ENCODE measurements at places on chromosomes 5 and 9.

DNA sequence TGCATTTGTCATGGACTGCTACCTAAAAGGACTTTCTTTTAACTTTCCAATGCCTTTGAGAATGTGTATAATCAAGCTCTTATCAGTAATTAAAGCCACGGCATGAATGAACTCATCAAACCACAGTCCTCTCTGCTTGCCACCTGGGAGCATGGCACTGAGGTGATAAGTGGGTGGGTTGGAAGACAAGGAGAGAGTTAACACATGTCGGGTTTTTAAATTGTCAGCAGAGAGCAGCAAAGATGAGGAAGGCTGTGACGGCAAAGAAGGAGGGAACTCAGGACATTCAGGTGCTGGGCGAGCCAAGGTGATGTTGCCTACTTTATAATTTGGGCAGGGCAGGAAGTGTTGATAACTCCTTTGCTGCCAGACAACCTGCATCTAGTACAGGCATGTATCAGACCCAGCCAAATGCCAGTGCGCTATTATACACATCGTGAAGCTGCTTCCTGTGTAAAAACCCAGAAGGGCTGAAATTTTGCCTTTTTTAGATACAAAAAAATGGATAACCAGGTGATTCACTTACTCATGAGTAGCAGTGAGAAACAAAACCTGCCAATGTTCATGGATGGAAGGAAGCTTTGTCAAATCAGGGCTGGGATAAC, 269.1 kb downstream of the KIF4B start:
- no peak for DNase-seq

DNA sequence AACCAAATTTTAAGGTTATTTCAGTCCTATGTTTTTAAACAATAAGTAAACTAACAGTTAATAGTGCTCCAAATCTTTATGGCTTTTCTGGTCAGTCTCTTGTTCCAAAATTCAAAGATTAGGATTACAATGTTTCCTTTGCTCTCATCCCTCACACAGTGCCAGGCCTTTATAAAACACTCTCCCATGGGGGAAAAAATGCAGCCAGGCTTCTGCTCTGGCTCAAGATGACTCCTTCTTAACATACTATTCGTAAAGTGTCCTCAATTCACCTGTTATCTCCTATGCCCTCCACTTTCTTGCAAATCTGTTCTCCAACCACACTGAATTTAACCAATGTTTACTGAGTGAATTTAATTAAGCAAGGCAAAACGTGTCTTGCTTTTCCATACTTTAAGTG, 1.4 kb downstream of the CEP120 start:
- DNase-seq, result no peak

DNA sequence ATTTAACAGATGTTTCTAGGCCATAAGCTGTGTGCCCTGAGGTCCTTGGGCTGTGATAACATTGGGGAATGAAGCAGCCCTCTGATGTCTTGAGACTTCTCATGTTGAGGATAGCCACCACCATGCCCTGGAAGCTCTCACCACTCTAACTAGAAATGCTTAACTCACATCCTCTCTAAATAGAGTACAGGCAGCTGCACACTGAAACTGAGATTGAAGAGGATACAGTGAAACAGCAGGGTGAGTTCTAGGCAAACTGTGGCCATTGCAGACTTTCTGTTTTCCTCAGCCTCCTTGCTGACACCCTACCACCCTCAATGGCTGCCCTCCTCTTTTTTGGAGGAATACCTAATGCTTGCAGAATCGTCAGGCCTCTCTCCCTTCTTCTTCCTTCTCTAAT, 22.4 kb downstream of the UTP15 start:
- no peak for DNase-seq

- no peak for DNase-seq
Observed at GRCh38 chr5:10825897-10826644, 65.0 kb upstream of the DAP start.

GRCh38 chr9:137749511-137749910, 128.1 kb upstream of the CACNA1B start:
- DNase-seq, result no peak

GRCh38 chr9:106947106-106947900, 84.3 kb downstream of the ZNF462 start:
- no peak for DNase-seq

DNA sequence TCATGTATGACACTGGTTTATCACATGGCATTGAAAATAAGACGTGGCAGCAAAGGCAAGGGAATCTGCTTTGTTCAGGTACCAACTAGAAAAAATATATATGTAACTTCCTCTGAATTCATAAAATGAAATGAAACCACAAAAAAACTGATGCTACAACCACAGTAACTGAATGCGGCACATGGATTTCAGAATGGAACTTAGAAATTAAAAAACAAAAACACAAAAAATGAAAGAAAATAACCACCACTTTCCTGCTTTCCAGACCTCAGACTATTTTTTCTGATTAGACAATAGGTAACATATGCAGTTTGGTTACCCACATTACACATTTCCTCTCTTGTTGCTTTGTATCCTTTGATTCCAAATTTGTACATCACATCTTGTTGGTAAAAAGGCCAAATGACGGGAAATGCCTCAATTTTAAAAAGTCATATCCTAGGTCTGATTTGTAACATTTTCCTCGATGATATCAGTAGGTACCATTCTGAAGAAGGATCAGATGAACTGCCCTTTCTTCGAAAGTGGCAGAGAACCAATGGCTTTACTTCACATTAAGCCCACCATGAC, 18.1 kb upstream of the PDCL start:
- DNase-seq, result no peak

DNA sequence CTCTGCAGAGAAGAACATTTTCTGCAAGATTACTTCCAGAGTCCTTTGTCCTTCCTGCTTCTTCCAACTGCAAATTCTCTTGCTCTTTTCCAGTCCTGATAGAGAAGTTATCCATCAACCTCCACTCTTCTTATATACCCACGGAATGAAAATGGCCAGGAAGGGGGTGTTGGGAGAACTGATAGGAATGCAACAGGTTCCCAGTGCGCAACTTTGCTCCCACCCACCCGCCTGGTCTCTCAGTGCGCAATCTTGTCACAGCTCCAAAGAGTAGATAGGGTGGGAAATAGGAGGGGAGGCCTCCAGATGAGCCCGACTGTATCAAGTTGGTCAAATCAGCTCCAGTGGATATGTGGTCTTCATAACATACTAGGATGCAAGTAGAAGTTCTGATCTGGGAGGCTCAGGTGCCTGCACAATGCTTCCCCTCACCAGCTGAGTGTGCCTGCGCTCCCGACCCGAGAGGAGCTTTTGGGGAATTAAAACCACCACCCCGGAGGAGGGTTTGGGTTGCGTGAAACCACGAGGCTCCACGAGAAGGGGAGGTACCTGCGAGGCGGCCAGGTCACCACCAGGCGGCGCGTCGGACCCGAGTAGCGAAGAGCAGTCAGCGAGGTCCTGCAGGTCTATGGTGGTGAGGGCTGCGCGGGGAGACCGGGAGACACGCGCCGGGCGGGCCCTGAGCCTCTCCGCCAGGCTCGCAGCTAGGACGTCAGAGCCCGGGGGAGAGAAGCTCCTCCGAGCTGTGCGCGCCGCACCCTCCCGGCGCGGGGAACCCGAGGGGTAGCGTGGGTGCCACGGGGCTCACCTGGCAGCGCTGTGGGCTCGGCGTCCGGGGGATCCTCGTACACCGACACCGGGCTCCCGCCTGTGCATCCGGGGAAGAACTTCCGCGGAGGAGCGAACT, 835 bp downstream of the MCIDAS start:
- DNase-seq, result no peak

DNA sequence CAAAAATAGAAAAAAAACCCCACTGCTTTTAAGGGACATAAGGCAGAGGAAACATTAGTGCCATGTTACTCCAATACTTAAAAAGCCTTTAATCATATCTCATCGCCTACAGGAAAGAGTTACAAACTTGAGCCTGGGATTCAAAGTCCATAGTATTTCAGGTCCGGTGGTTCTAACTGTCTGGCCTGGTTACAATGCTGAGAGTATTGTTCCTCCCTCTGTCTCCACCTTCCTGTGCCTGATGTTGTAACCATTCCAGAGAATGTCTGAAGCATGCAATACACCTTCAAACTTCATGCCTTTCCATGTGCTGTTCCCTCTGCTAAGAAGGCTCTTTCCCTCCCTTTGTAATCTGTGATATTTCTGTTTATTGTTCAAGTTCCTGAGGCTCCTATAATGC, 41.6 kb upstream of the SLC36A2 start:
- DNase-seq, result no peak

GRCh38 chr5:125331987-125332598, 585.7 kb upstream of the ZNF608 start:
- no peak for DNase-seq

GRCh38 chr5:50856401-50857119, 190.1 kb downstream of the PARP8 start:
- DNase-seq, result no peak

DNA sequence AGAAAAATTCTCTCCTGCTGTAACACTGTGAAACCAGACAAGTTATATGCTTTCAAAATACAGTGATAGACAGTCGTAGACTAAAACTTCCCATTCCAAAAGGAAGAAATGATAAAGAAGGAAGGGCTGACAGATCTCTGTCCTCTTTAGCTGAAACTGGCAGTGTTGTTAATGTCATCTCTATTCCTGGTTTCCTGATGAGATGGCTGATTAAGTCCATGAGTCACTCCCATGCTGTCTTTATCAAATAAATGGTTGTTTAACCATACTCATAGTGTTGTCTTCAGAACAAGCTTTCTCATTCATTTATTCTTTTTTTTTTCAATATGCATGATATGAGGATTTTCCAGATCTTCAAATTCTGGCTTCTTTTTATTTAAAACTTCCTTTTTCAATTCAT, 952.2 kb upstream of the WWC1 start:
- no peak for DNase-seq

- DNase-seq, result no peak
Observed at GRCh38 chr9:113999256-114000062, 78.6 kb downstream of the AMBP start.

DNA sequence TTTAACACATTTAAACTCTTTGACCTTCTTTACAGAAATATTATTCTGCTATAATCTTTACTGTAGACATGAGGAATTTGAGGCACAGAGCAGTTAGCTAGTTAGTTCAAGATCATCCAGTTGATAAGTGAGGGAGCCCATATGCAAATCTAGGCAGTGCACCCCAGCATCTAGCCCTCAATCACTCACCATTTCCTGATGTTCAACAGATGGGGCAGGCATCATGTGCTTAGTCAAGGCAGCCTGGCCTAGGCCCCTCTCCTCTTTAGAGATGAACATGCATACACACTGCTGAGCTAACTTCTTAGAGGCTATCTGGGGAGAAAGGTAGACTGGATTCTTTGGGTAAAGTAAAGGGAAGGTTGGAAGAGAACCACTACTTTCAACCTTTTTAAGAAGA, 206.8 kb upstream of the SLC24A2 start:
- DNase-seq, result no peak

GRCh38 chr9:90331826-90332575, 310.6 kb downstream of the DIRAS2 start:
- no peak for DNase-seq

DNA sequence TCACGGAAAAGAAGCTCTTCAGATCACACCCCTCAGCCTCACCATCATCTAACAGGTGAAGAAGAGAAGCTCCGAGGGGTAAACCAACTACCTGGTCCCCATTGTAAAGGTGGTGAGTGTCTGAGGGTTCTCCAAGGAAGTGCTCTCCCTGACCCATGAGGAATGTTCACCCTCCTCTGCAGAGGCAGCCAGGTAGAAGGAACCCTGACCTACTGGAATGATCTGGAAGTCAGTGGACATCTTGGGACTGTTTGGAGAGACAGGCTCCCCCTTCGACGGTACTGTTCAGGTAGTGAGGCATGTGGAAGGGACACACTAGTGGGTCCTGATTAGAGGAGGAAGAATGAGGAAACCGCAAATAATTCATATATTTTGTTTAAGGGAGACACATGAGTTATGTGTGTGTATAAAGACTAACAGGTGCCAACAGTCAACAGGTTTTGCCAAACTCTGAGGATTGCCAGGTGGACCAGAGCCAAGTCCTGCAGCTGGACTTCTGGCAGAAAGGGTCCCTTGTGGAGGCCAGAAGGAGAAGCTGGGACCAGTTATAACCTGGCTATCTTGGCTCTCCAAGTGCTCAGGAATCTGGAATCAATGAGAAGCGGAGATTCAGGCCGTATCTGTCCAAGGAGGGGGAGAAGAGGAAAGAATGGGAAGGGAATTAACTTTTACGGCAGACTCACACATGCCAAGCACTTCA, 3.0 kb upstream of the ZBTB34 start:
- DNase-seq, result no peak

- no peak for DNase-seq
Observed at GRCh38 chr9:93821307-93821703, 133.8 kb downstream of the BARX1 start.

- no peak for DNase-seq
Observed at GRCh38 chr9:127644146-127644827, 32.2 kb downstream of the STXBP1 start.

- no peak for DNase-seq
Observed at GRCh38 chr9:112939418-112939817, 48.7 kb upstream of the SLC46A2 start.

DNA sequence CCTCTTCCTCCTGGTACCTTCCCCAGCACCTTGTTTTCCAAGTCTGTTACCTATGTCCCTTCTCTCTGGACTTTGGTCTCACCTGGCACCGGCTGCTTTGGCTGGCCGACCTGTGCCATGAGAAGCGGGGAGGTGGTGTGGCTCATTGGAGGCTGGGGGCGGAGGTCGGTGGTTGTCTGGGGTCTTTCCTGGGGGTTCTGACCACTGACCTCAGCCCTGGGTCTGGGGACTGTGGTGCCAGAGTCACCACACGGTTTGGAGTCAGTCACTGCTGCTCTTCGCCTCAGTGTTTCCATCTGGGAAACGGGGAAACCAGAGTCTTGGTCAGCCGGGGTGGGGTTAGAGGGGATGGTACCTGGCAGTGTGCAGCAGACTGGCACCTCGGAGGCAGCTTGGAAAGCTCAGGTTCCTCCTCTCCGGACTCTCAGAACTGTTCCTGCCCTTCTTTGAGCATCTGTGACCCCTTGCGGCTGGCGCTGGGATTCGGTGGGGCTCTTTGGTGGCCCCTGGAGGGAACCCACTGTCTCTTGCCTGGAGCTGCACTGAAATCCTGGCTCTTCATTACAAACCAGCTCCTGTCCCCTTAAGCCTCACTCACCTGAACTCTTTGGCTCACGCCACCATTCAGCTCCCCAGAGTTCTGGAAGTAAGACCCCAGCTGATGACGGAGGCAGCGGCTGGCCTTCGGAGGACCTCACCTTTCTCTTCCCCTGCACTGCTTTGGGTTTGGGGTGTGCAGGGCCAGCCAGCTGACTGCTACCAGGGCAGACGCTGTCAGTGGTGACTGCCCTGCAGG, 4.1 kb upstream of the RXRA start:
- DNase-seq, result no peak

DNA sequence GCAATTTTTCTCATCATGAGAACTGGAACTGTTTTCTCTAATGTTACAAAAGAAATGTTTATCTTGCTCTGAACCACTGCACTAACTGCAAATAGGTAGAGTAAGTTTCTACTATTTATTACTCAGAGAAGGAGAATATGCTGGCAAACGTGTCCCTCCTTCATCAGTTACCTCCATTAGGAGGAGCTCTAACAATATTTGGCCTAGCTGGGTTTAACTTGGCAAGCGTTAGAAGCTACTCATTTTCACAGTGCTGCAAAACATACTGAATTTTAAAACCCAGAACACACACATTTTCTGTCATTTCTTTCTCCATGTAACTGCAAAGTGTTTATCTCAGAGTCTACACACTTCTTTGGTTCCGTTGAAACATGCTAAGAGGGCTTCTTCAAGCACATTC, 101.0 kb upstream of the GABRG2 start:
- no peak for DNase-seq

Measured in T-helper 9 cell (primary cell).